ENCODE measurements at places on chromosomes 6 and 20.

- DNase-seq, result no peak
Measured at GRCh38 chr6:112983713-112984261, 636.7 kb downstream of the RFPL4B start.

- no peak for DNase-seq
Measured at GRCh38 chr6:43175676-43176422, 4.8 kb downstream of the SRF start.

DNA sequence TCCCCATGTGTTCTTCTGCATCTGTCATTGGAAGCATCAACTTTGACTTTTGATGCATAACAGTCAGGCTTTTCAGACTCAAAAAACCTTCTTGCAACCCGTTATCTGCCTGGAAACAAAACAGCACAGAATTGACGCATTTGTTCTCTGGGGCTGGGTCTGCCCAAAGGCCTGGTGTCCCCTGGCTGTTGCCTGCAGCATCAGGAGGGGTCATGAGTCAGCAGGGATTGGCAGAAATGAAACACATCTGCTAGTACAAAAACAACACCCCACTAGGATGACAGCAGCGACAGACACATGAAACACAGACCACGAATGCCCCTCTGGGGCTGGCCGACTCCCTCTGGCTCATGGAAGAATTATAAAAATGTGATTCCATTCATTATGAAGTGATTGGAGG lies 157.6 kb upstream of the INSM1 start:
- DNase-seq, result no peak

DNA sequence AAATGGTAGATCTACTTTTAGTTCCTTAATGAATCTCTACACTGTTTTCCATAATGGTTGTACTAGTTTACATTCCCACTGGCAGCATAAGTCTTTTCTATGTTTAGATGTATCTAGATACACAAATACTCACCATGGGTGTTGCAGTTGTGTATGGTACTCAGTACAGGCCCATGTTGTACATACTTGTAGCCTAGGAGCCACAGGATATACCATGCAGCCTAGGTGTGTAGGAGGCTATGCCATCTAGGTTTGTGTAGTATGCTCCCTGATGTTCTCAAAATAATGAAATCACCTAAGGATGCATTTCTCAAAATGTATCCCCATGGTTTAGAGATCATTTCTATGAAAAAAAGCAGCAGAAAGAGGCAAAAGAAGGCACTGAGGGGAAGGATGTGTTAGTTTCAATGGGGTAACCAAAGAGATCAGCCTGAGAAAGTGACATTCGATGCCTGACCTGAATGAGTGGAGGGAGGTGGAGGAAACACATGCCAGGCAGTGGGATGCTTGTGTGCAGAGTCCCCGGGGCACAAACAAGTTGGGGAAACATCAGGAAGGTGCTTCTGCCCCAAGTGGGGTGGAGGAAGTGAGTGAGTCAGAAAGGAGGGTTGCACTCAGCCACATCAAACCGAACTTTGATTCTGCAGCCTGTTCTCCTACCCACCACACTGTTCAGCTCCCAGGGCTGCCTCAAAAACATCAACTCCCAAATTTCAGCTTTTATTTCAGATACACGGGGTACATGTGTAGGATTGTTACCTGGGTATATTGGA lies 191.2 kb downstream of the ZNF217 start:
- DNase-seq, result no peak

- peak; percentile 87 for DNase-seq
Measured at GRCh38 chr20:37992802-37993409, 40.4 kb downstream of the TTI1 start.

GRCh38 chr6:64817525-64817924 lies 889.5 kb downstream of the EYS start:
- DNase-seq, result no peak

All from tongue (tissue), 3 donors.